GM23248 (cell line): ENCODE measurements at places on chromosomes 7 and 10.

DNA sequence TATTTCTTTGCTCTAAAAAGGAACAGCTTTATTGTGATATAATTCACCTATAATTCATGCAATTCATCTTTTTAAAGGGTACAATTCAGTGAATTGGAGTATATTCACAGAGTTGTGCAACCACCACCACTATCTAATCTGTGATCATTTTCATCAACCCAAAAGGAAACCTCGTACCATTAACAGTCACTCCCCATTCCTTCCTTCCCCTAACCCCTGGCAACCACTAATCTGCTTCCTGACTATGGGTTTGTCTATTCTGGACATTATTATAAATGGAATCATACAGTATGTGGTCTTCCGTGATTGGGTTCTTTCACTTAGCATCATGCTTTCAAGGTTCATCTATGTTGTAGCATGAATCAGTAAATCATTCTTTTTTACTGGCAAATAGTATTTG, 52.3 kb downstream of the MKI67 start:
- DNase-seq: no peak

DNA sequence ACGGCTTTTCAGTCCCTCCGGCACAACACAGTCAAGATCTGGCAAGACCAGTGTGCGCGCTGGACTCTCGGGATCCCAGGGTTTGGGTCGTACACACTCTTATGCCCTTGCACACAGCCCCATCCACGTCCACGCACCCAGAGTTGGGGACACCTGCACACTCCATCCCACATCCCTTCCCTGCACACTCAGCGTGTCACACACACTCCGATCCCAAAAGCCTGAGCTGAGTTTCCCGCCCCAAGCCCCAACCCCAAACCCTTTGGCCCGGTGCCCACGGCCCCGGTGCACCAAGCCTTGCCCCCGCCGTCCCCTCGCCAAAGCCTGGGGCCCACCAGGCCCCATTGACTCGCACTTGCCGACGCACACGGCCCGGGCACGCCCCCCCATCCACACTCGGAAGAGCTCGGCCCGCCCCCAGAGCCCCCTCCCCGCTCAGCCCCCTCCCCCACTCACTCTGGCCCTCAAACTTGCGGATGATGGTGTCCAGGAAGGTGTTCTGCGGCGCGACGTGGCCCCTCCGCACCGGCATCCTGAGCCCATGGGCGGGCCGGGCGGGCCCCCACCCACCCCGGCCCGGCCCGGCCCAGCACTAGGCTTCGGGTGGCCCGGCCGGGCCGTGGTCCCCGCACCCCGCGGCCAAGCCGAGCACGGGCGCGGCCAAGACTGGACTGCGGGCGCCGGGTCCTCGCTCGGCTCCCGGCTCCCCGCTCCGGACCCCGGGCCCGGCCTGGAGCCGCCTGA, 567 bp downstream of the KCNH2 start:
- no peak for DNase-seq

- no peak for DNase-seq
These were observed 2.2 kb downstream of the IRF5 start for GRCh38 chr7:128939861-128940410.

- DNase-seq: no peak
These were observed 141.4 kb downstream of the BUB3 start for GRCh38 chr10:123295644-123296043.

GRCh38 chr10:4181081-4181480, 396.1 kb upstream of the KLF6 start:
- peak; percentile 42 for DNase-seq

DNA sequence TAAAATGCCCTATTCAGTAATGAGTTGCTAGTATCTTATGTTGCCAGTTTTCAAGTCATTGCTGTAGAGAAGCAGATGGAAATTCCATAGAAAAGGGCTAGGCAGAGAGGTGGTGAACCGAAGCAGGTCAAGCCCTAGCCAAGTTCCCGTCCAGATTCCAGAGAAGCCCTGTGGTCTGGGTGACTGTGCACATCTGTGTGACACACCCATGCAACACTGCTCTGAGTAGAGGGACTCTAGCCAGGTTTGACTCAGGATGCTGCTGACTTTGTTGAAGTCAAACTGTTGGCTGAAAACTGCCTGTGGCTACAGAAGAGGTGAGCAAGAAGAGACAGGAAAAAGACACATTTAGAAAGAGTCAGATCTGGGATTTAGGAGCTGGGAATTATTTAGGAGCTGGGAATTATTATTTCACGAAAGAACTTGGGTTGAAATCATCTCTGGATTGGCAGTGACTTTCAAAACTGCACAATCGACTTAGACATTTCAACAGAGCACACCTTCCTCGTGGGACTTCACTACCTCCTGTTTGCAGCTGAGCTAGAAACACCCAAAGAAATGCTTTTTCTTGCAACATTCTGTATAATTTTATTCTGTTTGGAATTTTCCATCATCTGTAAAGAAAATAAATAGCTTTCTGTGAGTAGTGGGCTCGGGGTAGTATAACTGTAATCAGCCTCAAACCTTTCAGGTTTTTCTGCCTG, 149.1 kb upstream of the PRKCQ start:
- peak; percentile 96 for DNase-seq
